Tibial nerve (tissue), 4 donors: ENCODE measurements at places on chromosomes 12 and 14.

- H3K4me3 ChIP-seq: no peak overlapping the region
- DNase-seq: no peak
- no peak overlapping the region for H3K27ac ChIP-seq
- H3K27me3 ChIP-seq: no peaks in the 10 kb centered on the region
- H3K36me3 ChIP-seq: peaks cover 10% of the 10 kb centered on the region
Measured at GRCh38 chr12:38875586-38876228, 29.7 kb downstream of the CPNE8 start.

- H3K4me3 ChIP-seq: no peak overlapping the region
- peak; percentile 75 for DNase-seq
- no peaks in the 10 kb centered on the region for H3K4me1 ChIP-seq
- peak overlapping the region; percentile 86 for H3K27ac ChIP-seq
Measured at GRCh38 chr12:115354007-115354890, 670.3 kb upstream of the TBX3 start.

GRCh38 chr12:57896115-57896433 lies 45.3 kb upstream of the ATP23 start:
- no peak for DNase-seq
- H3K27me3 ChIP-seq: no peaks in the 10 kb centered on the region
- H3K4me3 ChIP-seq: peak overlapping the region; percentile 57
- peaks cover 77% of the 10 kb centered on the region for H3K4me1 ChIP-seq
- H3K27ac ChIP-seq: peak overlapping the region; percentile 93
- no peaks in the 10 kb centered on the region for H3K36me3 ChIP-seq

- no peak for DNase-seq
- H3K36me3 ChIP-seq: no peaks in the 10 kb centered on the region
- H3K4me3 ChIP-seq: no peak overlapping the region
- no peaks in the 10 kb centered on the region for H3K4me1 ChIP-seq
- H3K27me3 ChIP-seq: no peaks in the 10 kb centered on the region
Measured at GRCh38 chr14:99360774-99361595, 89.0 kb upstream of the BCL11B start.

- H3K4me3 ChIP-seq: peak within 1 kb of the TSS; percentile 47
- peak; percentile 42 for DNase-seq
- no peaks in the 10 kb centered on the region for H3K27me3 ChIP-seq
- H3K27ac ChIP-seq: peak within 1 kb of the TSS; percentile 69
Measured at GRCh38 chr12:50057000-50057841, at the start of gene ASIC1. Gene ASIC1 (plus strand): TSS chr12:50057596. CDS start chr12:50058767, 1,171 bp downstream.

- H3K4me1 ChIP-seq: no peaks in the 10 kb centered on the region
- H3K36me3 ChIP-seq: peaks cover 4% of the 10 kb centered on the region
- DNase-seq: no peak
- H3K4me3 ChIP-seq: no peak overlapping the region
- no peaks in the 10 kb centered on the region for H3K27me3 ChIP-seq
Measured at GRCh38 chr12:122336015-122336946, 70.0 kb upstream of the VPS33A start.

DNA sequence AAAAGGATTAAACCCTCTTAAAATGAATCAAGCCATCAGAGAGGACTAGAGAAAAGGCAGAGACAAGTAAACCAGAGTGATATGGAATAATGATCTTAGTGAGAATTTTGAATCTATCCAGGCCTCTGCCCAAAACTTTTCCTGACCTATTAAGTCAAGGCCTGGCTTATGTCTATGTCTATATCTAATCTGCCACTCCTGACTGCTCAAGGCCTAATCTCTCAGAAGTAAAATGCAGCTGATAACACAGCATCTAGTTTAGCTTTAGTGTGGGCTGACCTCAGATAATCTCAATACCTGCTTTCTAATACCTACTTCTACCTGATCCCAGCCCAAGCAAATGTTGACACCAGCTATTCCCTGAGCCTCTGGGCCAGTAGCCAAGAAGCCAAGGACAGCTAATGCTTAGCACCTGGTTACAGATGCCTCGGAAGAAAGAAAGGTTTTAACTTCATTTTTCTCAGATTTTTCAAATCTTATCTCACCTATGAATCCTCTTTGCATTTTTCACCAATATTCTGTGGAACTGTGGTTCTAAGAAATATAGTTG lies 1472.5 kb upstream of the SEL1L start:
- H3K27me3 ChIP-seq: no peaks in the 10 kb centered on the region
- DNase-seq: no peak
- no peak overlapping the region for H3K4me3 ChIP-seq
- no peaks in the 10 kb centered on the region for H3K36me3 ChIP-seq

GRCh38 chr12:116609319-116610114 lies 50.3 kb downstream of the MAP1LC3B2 start:
- H3K27me3 ChIP-seq: no peaks in the 10 kb centered on the region
- H3K4me1 ChIP-seq: peaks cover 5% of the 10 kb centered on the region
- no peak overlapping the region for H3K27ac ChIP-seq
- no peaks in the 10 kb centered on the region for H3K36me3 ChIP-seq
- no peak overlapping the region for H3K4me3 ChIP-seq
- no peak for DNase-seq

- no peaks in the 10 kb centered on the region for H3K36me3 ChIP-seq
- H3K27ac ChIP-seq: no peak overlapping the region
- H3K27me3 ChIP-seq: no peaks in the 10 kb centered on the region
- H3K4me3 ChIP-seq: no peak overlapping the region
- no peak for DNase-seq
Measured at GRCh38 chr12:10320643-10321042, 13.0 kb downstream of the KLRD1 start.

- no peaks in the 10 kb centered on the region for H3K4me1 ChIP-seq
- no peaks in the 10 kb centered on the region for H3K36me3 ChIP-seq
- no peaks in the 10 kb centered on the region for H3K27me3 ChIP-seq
- no peak for DNase-seq
- H3K4me3 ChIP-seq: no peak overlapping the region
- H3K27ac ChIP-seq: no peak overlapping the region
Measured at GRCh38 chr12:27207615-27208413, 36.3 kb upstream of the STK38L start.

- H3K4me3 ChIP-seq: no peak overlapping the region
- no peak for DNase-seq
- no peaks in the 10 kb centered on the region for H3K36me3 ChIP-seq
- peaks cover 4% of the 10 kb centered on the region for H3K4me1 ChIP-seq
- no peak overlapping the region for H3K27ac ChIP-seq
- H3K27me3 ChIP-seq: no peaks in the 10 kb centered on the region
Measured at GRCh38 chr12:11158885-11159444, 12.0 kb upstream of the SMIM10L1 start.

- no peak for DNase-seq
- no peaks in the 10 kb centered on the region for H3K27me3 ChIP-seq
- no peak overlapping the region for H3K4me3 ChIP-seq
- H3K27ac ChIP-seq: no peak overlapping the region
Measured at GRCh38 chr14:102610968-102611811, 18.7 kb downstream of the RCOR1 start.
